ENCODE measurements at places on chromosomes 2 and 18.
A peak's percentile ranks its signal among the peaks of the same experiment; 100 is the strongest.

GRCh38 chr2:175766880-175767279 lies 235.2 kb downstream of the LNPK start:
- DNase-seq = no peak

GRCh38 chr2:84939426-84940087 lies 31.4 kb upstream of the KCMF1 start:
- DNase-seq = no peak

DNA sequence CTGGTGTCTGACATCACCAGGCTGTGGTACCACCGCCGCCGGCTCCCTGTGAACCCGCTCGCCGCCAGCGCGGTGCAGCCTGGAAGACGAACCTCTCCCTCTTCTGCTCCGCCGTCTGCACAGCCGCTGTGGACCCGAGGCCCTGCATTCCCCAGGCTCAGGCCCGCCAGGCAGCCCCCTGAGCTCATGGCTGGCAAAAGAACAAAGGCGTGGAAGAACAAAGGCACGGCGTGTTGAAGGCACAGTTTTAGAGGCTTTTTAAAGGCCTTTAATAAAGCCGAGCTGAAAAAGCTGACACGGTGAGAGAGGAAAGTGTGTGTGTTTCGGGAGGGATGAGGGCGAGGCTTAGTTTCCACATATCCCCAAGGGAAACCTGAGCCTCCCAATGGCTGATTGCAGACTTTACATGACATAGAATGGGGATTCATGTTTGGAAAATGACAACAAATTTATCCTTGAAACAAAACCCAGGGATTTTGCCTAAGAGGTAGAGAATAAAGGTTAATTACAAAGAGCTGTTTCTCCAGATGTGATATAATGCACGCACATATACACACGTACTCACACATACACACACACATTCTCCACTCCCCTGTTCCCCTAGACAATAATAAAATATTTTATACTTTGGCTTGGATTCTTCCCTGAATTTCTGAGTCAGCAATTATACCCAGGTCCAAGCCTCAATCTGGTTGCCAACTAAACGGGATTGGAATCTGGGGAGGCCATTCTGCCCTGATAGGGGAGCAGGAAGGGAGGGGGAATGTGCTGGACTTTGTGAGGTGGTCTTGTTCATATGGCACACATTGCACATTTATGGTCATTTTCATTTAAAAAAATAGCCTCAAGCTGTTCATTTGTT lies 39.7 kb downstream of the RFX8 start:
- DNase-seq = peak; percentile 77

- DNase-seq = no peak
Observed at GRCh38 chr2:85560812-85561279, 447 bp downstream of the GGCX start.

DNA sequence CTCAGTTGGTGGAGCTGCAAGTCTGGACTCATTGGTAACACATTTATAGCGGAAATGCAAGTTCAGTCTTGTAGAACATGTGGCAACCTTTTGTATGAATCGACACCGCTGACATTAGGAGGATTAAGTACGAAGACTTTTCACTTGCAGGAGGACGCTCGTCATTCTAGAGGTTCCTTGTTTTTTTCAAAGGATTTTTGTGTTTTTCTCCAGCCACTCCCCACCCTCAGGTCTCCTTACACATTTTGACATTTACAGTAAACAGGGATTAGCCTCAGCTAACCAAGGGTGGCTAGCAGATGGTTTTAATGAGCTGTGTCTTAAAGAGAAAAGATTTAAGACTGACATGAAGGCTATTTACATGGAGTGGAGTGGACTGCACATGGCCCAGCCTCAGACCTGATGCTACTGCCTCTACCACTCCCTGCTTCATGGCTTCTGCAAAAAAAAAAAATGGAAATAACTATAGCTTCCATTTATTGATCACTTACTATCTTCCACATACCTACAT lies 173.8 kb downstream of the TRIB2 start:
- no peak for DNase-seq

DNA sequence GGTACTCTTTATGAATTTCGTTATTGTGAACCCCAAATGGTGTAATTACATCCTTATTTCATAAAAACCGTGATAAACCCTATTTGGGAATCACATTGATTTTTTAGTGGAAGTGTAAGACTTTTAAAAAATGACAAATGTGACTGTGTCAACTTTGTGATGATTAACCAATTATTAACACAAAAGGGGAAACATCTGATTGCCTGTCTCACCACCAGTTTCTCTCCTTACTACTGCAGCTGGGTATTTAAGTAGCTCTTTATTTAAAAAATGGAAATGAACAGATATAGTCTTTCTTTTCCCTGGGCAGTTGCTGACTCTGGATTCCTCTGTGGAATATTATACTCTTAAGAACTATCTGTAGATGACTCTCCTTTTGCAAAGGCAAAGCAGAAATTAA lies 11.6 kb upstream of the RPE start:
- DNase-seq = no peak

GRCh38 chr2:5123582-5124196 lies 568.5 kb upstream of the SOX11 start:
- no peak for DNase-seq

DNA sequence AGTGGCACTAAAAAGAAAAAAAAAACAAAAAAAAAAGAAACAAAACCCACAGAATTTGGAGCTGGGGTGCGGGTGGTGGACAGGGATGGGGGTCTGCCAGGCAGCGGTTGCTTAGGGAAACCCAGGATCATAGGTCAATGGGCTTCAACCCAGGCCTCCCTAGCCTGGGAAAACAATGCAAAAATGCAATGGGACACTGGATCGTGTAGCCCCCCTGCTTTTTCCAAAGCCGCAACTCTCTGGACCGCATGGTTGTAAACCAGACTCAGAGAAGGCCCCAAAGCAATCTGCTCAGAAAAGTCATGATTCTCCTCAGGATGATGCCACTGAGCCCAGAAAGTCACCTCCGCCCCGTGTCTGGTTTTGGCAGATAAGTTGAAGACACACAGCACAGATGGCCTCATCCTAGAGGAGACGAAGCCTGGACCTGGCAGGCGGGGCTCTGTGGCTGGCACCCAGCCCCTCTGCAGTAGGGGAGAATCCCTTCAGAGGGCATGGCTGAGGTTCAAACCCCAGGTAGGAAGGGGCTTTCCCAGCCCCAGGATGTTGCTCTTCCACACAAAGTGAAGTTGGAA lies 5.1 kb downstream of the DLX2 start:
- DNase-seq = no peak

- DNase-seq = no peak
Observed at GRCh38 chr2:191947235-191947634, 100.3 kb upstream of the CAVIN2 start.

- no peak for DNase-seq
Observed at GRCh38 chr2:135248611-135249010, 196.5 kb downstream of the RAB3GAP1 start.
